ENCODE measurements at places on chromosomes 12 and 14.

GRCh38 chr12:80892597-80893445 is 44.9 kb downstream of the LIN7A start:
- DNase-seq = peak; percentile 4

DNA sequence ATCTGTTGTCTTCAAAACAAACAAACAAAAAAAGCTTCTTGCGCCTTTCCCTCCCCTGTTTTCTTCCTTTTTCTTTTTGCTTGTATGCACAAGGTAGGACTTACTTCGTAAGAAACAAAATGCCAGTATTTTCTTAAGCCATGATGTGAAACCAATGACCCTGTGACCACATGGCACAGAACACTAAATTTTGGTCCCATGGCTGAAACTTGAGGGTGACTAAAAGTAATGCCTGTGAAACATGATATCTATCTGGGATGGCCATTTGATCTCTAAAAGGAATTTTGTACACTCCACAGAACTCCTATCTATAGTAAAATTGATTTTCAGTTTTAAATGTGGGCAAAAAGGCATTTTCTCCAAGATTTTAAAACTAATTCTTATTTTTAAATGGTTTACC is 63.6 kb downstream of the PAPOLA start:
- DNase-seq = no peak

DNA sequence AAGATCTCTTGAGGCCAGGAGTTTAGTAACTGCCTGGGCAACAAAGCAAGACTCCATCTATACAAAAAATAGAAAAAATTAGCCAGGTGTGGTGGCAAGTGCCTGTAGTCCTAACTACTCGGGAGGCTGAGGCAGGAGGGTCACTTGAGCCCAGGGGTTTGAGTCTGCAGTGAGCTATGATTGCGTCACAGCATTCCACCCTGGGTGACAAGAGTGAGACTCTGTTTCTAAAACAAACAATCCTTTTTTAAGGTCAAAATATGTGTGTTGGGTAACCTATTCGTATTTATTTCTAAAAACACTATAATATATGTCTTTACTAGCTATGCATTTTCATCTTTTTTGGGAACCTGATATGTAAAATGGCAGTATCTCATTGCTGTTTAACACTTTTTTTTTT is 7.4 kb downstream of the FBXO21 start:
- no peak for DNase-seq

- DNase-seq = no peak
Measured at GRCh38 chr14:73637830-73638229, 7.0 kb upstream of the DNAL1 start.
